G401 (cell line): ENCODE measurements at places on chromosomes 6 and 20.

DNA sequence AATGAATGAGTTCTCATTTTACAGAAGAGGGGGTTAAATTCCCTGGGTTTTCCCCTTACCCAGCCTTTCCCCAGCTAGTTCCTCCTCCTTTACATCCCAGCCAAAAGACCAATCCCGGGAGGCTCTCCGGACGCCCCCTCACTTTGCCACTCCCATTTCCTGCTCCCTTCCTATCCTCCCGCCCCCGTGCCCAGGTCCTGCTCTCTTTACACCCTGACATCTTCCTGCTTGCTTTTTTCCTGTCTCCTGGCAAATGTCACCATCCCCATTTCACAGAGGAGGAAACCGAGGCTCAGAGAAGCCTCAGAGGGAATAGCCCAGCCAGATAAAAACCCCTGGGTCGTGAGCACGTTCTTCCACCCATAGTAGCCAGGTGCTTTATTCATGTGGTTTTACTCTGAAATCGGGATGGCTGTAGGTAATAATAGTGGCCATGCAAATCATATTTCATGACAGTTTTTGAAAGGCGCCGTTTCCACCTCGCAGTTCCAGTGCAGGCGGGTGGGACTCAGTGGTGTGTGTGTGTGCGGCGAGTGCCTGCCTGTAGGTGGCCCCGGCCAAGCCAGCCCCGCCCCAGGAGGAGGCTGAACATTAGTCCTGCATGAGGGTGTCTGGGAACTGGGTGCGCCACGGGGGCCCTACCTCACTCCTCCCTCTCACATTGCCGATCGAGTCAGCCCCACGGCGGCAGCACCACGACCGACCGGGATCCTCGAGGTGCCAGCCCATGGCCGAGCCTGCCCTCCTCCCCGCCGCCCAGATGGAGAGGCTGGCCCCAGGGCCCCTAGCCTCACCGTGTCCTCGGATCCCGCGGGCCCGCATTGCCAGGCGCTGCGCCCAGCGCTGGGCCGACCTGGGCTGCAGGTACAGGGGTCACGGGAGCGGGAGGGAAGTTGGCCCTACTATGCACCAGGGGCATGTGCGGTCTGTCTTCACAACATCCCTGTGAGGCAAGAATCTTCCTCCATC is at the start of gene ARHGAP40:
TSS of gene ARHGAP40 (plus strand) at position 594 of the 969 bp plus-strand sequence.
- DNase-seq: no peak

DNA sequence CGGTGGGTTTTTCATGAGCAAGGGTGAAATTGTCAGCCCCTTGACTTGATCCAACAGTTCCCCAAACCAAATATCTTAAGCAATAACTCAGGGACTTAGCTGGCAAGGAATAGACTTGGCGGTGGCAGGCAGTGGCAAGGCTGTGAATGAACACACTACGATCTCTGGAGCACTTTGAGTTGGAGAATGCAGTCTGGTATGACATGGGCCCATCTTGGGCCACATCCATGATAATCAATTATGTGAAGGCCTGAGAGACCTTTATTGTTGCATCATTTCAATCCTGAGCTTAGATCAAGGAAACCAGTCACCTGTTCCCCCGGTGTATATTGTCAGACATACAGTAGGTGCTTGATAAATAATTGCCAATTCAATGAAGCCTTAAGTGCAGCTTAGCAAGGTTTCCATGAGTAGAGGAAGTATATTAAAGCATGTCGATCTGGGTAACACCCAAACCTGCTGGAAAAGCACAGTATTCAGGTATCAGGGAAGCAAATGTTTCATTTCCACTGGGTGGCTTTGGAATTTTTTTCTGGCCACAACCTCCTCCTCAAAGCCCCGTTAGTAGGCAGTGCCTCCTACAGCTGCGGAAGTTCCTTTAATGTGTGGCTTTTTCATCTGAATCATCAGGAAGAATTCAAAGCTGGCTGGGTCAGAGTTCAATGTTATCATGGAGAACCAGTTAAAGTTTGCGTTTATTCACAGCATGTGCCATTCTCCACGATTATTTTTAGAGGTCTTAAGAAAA is 10.2 kb downstream of the CASS4 start:
- no peak for DNase-seq

GRCh38 chr20:14687313-14687712 is 349.9 kb upstream of the FLRT3 start:
- DNase-seq: no peak

GRCh38 chr6:163950159-163950558 is 535.6 kb downstream of the QKI start:
- DNase-seq: no peak

GRCh38 chr6:44193307-44193910 is 23.3 kb upstream of the MYMX start:
- no peak for DNase-seq

DNA sequence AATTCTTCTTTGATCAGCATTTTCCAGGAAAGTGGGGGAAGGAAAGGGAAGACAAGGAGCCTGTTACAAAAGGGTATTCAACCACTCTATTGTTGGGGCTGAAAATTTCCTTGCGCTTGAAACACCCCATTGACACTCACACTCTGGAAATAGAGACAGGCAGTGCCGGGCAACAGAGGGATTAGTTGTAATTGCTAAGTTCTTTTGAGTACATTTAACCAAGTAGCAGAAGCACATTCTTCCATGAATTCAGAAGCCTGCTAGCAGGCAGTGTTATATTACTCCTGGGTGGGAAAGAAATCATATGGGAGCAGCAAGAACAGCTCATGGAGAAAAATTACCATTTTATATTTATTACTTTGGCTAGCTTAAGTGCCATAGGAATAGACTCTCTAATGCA is 745.5 kb downstream of the C6orf118 start:
- DNase-seq: no peak

DNA sequence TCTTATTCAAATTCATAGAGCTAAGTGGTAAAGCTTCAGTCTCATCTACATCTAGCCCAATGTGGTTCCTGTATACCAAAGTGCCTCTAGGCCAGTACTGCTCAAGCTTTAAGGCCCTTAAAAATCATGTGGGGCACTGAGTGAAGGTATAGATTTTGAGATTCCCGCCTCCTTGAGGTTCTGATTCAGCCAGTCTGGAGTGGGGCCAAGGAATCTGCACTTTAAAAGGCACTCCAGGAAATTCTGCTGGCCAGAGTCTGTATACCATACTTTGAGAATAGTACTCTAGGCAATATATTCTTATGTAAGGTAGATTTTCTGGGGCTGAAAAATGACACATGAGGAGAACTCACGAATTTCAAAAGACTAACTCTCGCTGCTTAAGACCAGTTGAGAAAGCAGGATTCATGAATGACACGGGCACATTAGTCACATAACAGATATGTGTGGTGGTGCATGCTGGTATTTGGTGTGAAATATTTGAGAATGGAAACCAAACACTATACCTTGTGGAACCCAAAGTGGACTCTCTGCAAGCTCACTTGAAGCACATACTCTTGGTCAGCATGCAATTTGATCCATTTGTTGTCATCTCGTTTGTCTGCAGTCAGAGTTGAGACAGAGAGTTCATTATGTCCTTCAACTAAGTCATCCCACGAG is 47.6 kb upstream of the SIM1 start:
- no peak for DNase-seq

- DNase-seq: peak; percentile 47
Measured at GRCh38 chr6:34490390-34491090, 24.7 kb downstream of the PACSIN1 start.

- peak; percentile 54 for DNase-seq
Measured at GRCh38 chr20:62365814-62366369, 1.2 kb downstream of the LAMA5 start.

- DNase-seq: peak; percentile 32
Measured at GRCh38 chr20:34708621-34709043, 4.5 kb downstream of the TP53INP2 start.

DNA sequence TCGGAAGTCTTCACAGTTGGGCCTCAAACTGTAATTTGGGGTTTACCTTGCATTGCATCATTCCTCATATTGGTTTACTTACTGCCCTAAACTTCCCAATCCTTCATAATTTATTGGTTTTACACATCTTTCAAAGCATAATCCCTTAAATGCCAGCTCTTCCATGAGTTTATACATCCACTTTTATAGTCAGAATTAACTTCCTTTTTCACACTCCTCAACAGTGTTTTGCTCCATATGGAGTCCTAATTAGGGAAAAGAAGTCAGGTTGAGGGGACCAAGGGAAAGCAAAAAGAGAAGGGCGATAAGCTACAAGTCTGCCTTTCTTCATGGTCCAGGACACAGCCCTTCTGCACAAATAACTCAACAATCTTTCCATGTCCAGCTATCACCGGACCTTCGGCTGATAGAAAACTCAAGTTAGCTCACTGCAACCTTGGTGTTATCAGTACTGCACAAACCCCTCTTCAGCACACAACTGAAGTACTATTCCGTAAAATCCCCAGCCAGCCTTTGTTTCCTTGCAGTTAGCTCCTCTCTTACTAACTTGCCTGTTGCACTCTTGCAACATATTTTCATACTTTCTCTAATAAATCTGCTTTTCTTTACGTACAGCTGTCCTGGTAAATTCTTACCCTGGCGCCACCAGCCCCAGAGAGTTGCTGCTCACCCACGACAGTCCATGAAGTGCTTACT is 2.0 kb downstream of the EEF1E1 start:
- DNase-seq: no peak

DNA sequence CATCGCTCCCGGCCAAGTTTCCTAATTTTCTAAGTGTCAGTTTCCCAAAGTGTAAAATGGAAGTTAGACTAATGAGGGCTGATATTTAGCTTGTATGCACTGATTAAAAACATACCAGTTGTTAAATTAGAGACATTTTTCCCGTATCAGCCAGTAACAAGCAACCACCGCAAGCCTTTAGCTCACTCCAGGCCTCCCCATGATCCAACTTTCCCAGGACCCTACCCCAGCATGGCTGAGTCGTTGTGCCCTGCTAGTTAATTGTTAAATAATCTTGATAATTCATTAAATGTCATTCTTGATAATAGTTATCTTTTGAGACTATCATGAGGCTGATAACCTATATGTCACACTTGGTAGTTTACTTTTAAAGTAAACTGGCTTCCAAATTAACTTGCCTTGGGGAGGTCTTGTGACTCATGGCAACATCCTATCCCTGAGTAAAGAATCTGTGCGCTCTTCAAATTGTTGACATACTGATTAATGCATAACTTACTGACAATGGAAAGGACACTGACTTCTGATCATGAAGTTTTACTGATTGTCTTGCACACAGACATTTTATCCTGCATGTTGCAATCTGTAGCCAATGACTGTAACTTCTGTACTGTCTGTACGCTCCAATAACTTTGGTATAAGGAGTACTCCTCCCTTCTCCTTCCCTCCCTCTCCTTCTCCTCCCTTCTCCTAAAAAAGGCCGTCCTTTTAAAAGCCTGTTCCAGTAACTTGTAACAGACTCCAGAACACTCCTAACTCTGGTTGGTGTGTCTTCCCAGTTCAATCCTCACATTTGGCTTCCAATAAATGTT is 6.3 kb upstream of the GTF3C6 start:
- no peak for DNase-seq

GRCh38 chr6:33193619-33194018 is 1.4 kb upstream of the COL11A2 start:
- no peak for DNase-seq

- peak; percentile 92 for DNase-seq
Measured at GRCh38 chr20:1764136-1765033, 106.8 kb upstream of the SIRPG start.

- peak; percentile 53 for DNase-seq
Measured at GRCh38 chr6:15429141-15430110, 183.6 kb downstream of the JARID2 start.

DNA sequence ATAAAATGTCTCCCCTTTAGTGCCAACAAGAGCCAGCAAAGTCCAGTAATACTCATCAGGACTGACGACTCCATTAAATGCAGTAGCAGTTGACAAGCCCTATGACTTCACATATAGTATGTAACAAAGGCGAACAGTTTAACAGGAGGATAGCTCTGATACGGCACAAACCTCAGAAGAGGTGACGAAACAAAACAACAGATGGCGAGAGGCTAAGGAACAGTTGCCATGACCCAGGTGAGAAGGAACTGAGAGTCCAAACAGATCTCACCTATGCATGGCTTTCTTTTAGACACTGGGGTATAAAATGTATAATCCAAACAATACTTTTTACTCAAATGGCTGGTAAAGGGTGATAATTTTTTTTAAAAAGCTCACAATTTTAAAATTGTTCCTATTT is 37.1 kb downstream of the SYNE1 start:
- DNase-seq: peak; percentile 96

- DNase-seq: no peak
Measured at GRCh38 chr6:15350386-15351083, 104.7 kb downstream of the JARID2 start.

DNA sequence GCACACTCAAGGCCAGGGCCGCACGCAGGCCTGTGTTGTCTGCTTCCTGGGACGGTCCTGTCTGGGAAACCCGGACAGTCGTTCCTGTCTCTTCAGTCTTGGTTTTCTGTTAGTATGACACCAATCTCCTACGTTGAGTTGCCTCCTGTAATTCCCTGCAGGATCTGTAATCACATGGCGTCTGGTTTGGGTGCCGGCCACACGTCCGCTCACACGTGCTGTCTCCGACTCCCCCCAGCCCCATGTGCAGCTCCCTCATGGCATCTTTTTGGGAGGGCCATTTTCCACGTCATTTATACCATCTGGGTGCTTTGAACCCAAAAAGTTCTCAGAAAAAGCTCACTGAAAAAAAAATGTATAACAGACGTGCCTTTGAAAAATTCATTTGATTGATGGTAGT is 23.2 kb downstream of the DLL1 start:
- no peak for DNase-seq

- peak; percentile 91 for DNase-seq
Measured at GRCh38 chr6:27687154-27688013, 214.5 kb upstream of the ZNF184 start.

DNA sequence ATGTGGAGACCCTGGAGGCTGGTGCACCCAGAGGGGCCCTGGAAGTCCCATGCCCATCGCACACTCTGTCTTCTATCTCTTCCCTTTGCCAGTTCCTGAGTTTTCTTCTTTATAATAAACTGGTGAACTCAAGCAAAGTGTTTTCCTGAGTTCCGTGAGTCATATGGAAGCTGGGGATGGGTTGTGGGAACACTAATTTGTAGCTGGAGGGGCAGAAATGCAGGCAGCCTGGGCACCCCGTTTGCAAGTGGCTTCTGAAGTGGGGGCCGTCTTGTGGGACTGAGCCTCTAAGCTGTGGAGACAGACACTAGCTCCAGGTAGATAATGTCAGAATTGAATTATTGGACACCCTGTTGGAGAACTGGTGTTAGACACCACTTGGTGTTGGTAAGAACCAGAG is 3.2 kb upstream of the PPP1R3G start:
- no peak for DNase-seq

- no peak for DNase-seq
Measured at GRCh38 chr6:165443462-165443861, 134.1 kb upstream of the C6orf118 start.

DNA sequence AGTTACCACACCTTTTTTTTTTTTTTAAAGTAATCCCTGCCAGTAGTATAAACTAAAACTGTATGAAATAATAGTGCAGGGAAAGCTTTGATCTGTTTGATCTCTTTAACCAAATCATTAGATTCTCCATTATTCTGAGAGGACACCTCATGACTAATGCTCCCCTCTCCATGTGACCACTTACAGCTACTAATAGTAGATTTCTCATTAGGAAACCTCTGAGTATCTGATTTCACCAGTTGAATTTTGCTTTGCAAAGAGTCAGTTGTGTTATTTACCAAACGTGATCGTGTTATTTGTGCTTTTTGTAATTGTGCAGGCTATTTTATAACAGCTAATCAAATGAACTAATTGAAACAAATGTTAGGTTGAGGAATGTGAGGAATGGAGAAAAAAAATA is 12.5 kb downstream of the CASP8AP2 start:
- DNase-seq: no peak
